Foreskin fibroblast (primary cell): ENCODE measurements at places on chromosomes 5 and 9.

GRCh38 chr5:42929871-42930270 lies 110.2 kb downstream of the ANXA2R start:
- DNase-seq = peak; percentile 17

DNA sequence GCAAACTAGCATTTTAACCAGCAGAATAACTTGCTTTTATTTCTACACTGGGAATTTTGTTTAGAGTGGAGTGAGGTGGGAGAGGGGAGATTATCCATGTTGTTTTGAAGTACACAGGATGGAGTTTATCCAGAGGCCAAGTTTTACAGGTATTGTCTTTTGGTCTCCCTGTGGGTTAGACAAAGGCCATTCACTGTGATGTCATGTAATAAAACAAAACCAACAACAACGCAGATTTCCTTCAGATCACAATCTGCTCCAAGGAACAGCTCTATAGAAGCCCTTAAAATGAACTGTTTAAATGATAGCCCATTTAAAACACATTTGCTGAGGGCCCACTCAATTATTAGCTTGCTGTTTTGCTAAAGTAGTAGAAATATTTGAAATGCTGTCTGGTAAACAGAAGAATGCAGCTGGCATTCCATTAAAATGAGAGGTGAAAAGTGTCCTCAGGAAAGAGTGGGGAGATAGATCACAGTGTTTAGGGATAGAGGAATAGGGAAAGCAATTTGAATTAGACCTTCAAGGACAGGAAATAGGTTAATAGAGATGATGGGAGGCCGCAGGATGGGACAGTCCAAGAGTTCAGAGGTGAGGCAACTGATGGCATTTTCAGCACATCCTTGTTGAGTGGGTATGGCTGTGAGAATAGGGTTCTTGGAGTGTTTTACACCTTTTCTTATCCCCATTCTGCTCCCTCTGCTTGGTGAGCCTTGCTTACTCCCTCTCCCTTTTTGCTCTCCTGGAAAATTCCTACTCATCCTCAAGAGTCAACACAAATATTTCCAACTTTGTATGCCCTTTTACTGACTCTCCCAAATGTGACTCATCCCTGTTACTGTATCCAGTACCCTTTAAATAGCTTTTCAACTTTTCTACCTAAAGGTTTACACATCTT lies 140.1 kb upstream of the NR3C1 start:
- DNase-seq = peak; percentile 73

GRCh38 chr9:31119890-31120454 lies 1264.5 kb upstream of the ACO1 start:
- no peak for DNase-seq

- no peak for DNase-seq
Observed at GRCh38 chr5:173435447-173435846, 107.2 kb upstream of the STC2 start.

GRCh38 chr5:74075501-74076484 lies 449.8 kb downstream of the ARHGEF28 start:
- DNase-seq = no peak

DNA sequence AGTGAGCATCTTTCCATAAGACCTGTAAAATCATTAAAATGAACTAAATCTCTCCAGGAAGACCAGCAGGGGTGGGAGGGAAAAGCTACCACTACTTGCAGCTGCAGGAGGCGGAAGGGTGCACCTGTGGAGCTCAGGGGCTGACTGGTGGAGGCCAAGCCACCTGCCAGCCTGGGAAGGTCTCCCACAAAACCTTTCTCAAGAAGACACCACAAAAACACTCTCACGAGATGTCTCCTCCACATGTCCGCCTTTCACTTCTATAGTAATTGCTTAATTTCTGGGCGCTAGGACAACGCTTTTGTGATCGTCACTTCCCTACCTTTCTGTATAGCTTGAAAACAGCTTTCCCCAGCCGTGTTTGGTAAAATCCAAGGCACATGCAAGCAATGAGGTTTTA lies 114.4 kb downstream of the ROR2 start:
- DNase-seq = no peak

DNA sequence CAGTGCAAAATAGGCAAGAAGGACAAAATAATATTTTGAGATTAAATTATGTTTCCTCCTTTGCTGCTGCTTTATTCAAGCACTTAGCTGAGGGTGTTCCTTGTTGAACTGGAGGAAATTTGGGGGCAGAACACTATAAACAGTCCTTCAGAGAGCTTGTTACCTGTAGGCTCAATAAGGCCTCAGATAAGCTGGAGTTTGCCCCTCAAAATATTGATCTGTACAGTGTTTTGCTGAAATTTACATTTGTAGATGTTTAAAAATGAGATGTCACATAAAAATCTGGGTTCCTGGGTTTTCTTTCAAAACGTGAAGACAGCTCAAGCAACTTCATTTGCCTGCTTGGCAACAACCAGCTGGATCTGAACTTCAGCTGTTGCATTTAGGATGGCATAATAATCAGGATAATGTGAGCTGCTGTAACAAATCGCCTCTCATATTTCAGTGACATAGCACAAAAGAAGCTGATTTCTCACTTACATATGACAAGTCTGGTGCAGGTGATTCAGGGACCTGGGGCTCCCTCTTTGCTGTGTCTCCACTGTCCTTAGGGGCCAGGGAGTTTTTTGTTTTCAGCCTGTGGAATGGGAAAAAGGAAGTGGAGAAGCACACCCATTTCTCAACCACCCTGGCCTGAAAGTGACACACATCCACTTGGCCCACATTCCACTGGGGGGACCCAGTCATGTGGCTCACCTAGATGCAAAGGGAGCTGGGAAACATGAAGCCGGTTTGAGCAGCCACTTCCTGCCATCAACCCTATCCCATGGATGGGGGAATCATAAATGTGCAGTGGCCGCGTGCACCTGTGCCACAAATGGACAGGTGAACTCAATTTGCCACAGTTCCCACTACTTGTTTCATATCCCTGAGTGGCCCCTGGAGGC lies 2.4 kb upstream of the PSAT1 start:
- no peak for DNase-seq

DNA sequence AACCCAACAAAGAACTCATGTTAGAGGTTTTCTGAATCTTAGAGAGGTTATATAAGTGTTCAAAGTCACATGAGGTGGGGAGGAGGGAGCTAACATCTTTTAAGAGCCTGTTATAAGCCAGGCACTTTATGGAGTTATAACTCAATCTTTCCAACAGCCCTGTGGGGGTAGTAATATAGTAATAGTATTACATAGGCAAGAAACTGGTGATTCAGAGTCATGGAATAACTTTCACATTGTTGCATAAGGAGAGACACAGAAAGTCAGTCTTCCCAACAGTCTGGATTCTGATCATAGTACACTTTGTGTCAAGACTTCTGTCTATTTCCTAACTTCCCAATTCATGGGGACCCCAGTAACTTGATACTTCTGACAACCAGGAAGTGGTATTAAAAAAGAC lies 89.2 kb downstream of the ACER2 start:
- DNase-seq = peak; percentile 6

- no peak for DNase-seq
Observed at GRCh38 chr5:29077451-29077850, 2039.1 kb upstream of the CDH9 start.

DNA sequence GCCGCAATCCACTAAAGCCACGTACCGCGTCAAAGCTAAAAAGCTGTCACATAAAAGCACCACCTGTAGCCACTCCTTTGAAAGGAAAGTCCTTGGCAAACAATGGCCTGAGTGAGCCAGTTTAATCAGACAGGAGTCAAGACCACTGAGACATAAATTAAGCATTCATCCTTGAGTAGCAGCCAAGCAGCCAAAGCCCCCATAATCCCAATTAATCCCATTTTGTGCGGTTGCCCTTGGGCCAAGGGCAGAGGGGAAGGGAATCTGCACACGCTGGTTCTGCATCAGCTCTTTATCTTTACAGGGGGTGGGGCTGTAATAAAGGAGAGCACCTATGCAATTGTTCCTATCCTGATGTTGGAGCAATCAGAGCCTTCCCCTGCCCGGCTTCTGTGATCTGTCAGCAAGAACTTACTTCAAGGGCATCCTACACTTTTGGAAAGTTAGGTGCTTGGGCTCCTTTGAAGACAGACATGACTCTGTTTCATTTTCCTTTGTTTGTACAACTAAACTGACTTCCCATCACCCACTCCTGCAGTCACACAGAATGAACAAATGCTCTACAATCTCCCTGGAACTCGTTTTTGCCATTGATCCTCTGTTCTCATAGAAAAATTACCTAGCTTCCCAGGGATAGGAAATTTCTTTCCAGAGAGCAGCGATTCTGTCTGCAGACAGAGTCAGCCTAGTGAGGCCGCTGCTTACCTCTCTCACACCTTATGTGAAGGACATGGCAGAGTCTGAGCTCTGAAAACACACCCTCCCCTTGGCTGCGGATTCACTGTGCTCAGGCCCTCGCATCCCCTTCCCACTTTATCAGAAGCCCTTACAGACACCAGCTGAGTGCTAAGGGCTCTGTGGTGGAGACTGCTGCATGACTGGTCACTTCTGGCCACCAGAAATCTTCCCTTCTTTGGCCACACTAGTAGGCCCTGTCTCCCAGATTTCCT lies 116.2 kb upstream of the TBCA start:
- DNase-seq = no peak

DNA sequence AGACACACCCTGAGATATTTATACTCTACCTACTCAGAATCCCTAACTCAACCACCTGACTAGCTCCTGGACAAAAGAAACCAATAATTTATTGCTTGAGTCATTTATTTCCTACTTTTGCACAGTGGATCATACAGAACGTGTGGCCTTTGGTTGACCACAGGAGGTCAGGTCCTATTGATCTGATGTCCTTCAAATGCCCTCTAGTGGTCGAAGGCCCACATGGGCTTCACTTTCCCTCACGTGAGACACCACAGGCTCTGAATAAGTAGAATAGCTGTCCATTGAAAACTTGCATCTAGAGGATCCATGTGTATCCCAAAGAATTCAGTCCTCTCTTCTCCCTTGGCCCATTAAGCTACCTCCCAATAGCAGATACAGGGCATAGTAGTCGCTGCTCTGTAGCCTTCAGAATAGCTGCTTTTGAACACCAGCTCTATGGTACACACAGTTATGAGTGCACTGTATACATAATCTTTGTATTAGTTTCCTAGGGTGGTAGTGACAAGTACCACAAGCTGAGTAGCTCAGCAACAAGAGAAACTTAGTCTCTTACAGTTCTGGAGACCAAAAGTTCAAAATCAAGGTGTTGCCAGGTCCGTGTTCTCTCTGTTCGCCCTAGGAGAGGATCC lies 177.6 kb upstream of the SMARCA2 start:
- DNase-seq = peak; percentile 0

GRCh38 chr5:98774192-98775033 lies 950 bp downstream of the RGMB start:
- DNase-seq = no peak

GRCh38 chr5:154286557-154286956 lies 96.0 kb downstream of the GALNT10 start:
- DNase-seq = no peak

- no peak for DNase-seq
Observed at GRCh38 chr5:30878296-30878695, 315.2 kb upstream of the CDH6 start.

GRCh38 chr9:26131886-26132285 lies 453.6 kb upstream of the TUSC1 start:
- DNase-seq = peak; percentile 17

DNA sequence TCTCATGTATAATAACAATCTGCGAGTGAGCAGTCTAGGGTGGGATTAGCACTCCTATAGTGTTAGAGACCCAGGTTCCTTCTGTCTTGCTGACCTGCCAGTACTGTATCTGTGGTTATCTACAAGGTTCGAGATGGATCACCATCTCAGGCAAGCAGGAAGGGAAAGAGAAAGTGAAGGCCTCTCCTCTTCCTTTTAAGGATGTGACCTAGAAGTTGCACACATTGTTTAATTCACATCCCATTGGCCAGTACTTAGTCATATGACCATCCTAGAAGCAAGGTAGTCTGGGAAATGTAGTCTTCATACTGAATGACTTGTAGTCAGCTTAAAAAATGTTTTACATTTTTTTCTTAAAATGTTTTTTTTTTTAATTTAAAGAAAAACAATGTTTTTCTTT lies 168.6 kb downstream of the CARTPT start:
- peak; percentile 60 for DNase-seq

DNA sequence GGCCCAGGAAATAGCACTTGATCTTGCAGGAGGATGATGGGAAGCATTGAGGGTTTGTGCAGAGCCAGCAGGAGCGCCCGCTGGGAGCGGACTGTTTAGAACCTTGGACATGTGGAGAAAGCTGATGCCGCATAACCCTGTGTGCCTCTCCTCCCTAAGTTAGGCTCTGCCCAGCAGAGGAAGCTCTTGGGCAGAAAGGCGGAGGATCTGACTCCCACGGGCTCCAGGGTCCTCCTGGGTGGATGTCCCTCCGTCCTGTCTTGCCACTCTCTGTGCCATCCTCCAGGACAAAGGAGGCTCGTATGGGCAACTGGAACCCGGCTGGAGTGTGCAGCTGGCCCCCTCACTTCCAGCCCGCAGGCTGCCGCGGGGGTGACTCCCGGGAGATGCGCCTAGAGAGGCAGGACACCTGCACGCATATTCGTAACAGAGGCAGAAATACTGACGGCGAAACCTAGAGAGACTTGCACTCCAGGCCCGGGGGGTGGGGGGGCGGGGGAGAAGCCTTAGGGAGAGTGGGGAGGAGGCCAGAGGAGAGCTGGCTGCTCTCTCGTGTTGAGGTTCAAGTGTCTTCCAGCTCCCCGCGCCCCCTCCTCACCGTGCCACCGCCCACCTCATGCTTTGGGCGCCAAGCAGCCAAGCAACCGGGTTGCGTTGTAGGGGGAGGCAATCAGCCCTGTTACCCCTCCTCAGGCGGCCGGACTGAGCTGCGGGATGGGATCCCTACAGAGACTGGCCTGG lies 5.4 kb upstream of the FOXE1 start:
- no peak for DNase-seq

DNA sequence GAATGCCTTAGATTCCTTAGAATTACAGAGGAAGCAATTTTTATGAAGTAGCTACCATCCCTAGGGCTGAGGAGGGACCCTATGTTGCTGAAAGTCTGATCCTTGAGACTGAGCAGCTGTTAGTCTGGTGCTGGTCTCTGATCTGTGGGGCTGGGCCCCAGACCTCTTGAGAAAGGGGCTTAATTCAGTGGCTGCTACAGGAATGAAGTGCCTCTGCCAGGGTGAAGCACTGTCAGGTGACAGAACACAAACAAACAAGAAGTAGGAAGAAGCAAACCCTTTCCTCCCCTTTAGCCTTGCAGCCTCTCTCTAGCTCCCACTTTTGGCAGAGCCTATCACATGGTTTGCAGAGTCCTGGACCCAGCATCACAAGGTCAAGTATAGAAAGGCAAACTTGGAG lies 64.0 kb upstream of the STC2 start:
- no peak for DNase-seq

DNA sequence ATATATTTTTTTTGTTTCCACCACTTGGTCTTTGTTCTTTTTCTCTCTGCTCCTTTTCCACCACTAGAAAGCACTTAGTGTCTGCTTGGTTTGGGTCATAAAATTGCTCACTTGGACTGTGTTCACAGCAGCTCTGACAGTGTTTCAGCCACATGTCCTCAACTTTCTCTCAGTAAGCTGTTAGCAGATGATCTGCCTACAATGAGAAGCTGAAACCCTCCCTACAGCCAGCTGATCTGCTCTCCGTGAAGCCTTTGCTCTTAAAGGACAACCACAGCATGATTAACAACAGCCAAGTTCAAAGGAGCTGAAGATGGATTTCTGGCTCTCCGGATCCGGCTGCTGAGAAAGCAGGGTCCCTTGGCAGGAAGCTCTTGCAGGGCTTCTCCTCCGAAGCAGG lies 31.6 kb downstream of the PRLR start:
- DNase-seq = peak; percentile 63

GRCh38 chr5:19002111-19002510 lies 985.9 kb downstream of the CDH18 start:
- no peak for DNase-seq
